HEK293T (cell line): ENCODE measurements at places on chromosomes 12 and 14.

DNA sequence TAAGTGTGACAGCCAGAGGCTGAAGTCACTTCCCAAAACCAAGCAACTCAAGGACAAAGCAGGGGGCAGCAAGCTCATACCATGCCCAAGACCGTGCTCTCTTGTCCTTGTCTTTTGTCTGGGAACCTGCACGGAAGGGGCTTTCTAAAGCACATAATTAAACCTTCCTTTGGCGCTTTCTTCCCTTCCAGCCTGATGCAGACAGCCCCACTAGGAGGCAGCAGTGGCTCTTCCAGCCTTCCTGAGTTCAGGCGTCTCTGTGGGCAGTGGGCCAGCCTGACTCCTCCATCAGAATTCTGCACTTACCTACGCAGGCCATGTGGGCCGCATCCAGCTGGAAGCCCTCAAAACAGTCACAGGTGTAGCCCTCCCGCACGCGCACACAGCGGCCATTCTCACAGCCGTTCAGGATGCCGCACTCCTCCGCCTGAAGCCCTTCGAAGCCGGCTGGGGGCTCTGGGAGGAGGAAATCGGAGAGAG, 7.6 kb downstream of the ISCA2 start:
- DNase-seq, result peak; percentile 71

GRCh38 chr14:25252793-25253192, 202.8 kb upstream of the STXBP6 start:
- no peak for DNase-seq

GRCh38 chr12:3317841-3318501, 173.0 kb upstream of the PRMT8 start:
- no peak for DNase-seq

GRCh38 chr14:35403114-35403602, 1.4 kb downstream of the NFKBIA start:
- no peak for DNase-seq

DNA sequence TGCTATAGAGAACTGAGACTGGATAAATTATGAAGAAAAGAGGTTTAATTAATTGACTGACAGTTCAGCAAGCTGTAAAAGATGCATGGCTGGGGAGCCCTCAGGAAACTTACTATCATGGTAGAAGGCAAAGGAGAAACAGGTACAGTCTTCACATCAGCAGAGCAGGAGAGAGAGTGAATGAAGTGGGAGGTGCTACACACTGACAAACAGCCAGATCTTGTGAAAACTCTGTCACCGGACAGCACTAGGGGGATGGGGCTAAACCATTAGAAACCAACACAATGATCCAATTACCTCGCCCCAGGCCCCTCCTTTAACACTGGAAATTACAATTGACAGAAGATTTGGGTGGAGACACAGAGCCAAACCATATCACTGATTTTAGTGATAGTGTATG, 682.4 kb downstream of the SLC16A7 start:
- no peak for DNase-seq

DNA sequence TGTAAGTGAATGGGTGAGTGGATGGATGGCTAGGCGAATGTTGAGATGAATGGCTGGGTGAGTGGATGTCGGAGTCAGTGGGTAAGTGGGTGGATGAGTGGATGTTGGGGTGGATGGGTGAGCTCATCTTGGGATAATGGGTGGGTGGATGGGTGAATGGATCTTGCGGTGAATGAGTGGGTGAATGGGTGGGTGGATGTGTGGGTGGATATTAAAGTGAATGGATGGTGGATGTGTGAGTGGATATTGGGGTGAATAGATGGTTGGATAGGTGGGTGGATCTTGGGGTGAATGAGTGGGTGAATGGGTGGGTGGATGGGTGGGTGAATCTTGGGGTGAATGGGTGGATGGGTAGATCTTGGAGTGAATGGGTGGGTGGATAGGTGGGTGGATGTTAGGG, 51.9 kb downstream of the CMKLR1 start:
- no peak for DNase-seq

DNA sequence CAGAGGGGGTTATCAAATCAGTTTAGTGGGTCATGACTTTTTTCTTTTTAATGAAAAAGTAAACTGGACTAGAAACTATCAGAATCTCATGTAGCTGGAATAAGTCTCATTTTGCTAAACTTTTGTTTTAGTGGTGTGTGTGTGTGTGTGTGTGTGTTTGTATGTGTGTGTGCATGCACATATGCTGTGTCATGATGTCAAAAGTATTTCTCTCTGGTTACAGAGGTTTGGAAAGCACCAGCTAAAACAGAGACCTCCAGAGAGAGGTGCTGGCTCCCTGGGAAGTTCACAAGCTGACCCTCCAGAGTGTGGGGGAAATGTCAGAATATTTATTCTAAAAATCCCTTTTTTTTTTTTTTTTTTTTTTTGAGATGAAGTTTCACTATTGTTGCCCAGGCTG, 114.7 kb downstream of the LGMN start:
- no peak for DNase-seq

- DNase-seq, result no peak
These were observed 1.8 kb downstream of the LRP6 start for GRCh38 chr12:12265035-12265434.

- DNase-seq, result no peak
These were observed 77.1 kb downstream of the MGST1 start for GRCh38 chr12:16424531-16424930.

- DNase-seq, result no peak
These were observed 52.0 kb downstream of the NOS1 start for GRCh38 chr12:117309276-117309925.

DNA sequence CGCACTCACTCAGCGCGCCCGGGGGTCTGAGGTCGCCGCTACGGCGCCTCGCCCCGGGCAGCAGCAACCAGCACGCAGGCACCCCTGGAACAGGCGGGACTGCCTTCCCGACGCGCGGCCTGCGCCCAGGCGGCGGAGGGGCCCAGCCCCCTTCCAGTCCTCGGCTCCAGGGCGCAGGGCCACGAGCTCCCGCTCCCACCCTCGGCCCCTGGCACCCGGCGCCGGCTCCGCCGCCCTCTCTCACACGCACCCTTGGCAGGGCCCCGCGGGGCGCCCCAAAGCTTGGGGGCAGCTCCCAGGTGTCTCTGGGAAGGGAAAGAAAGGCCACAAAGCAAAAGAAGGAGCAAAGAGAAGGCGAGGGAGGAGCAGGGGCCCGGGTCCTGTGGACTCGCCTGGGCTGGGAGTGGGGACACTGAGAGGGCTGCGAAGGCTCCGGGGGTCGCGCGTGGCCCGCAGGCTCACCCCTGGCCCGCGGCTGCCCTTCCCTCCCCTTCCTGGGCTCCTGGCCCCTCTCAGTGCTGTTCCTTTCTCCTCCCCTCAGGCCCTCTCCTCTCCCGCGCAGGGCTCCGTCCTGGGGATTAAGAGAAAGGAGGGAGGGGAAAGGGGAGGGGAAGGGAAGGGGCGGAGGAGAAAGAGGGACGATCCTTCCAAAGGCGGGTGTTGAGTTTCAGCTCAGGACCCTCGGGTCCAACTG, 907 bp upstream of the EFS start:
- no peak for DNase-seq

GRCh38 chr14:78153064-78153341, 17.2 kb upstream of the NRXN3 start:
- no peak for DNase-seq

- no peak for DNase-seq
These were observed 447.5 kb downstream of the ADAMTS20 start for GRCh38 chr12:43104494-43104893.

DNA sequence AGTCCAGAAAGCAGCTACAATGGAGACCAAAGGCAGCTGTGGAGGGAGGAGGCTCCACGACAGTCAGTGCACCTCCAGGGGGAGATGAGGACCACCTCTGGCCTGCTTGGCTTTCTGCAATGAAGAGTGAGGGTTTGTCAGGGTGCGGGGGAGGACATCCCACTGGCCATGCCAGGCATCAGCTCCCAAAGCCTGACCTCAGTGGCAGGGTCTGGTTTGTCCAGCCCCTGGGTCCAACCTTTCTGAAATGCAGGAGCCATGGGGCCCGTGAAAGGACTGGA, 35.2 kb downstream of the SLC6A12 start:
- no peak for DNase-seq

GRCh38 chr14:84826294-84826693, 703.6 kb upstream of the FLRT2 start:
- DNase-seq, result no peak

GRCh38 chr14:53295372-53295771, 142.2 kb upstream of the DDHD1 start:
- DNase-seq, result no peak

DNA sequence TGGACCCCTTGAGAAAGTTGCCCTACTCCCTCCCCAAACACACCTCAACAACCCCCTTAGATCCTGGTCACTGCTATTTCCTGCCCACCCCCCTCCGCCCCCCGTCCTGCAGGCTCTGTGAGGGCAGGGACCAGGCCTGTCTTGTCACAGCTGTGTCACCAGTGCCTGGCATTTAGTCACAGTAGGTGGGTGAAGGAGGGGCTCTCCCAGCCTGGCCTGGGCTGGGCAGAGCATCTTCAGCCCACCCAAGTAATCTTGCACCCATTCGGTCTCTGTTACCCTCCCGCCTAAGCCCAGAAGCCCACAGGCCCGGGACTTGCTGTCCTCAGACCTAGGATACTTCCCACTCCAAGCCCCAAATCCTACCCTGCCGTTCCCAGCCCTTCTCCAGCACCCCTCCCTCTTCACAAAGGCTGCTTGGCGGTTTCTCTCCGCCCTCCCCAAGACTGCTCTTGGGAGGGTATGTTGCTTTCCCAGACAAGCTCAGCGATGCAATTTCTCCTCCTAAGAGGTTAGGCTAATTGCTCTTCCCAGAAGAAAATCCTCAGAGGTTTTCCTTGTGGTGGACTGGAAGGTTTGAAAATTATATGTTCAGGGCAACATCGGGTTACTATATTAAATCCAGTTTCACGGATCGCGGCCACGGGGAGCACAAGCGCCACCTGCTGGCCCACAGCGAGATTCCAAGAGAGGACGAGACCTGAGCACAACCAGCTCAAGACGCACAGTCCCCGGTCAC, 50.8 kb upstream of the ZFP36L1 start:
- DNase-seq, result peak; percentile 85

- DNase-seq, result no peak
These were observed 16.9 kb downstream of the ASPG start for GRCh38 chr14:104102282-104102914.

DNA sequence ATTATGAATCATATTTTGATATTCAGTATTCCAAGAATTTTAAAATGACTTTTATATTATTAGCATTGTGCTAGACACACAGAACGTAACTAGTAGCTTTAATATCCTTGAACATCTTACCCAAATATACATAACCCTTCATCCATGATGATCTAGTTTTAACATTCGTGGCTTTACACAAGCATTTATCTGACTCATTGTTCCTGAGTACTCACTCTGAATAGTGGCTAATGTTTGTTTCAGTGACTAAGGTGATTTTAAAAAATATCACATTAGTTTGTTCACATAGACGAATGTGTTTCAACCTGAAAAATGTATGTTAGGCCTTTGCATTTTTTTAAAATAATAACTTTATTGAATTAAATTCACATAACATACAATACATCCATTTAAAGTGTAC, 80.0 kb upstream of the PTPRQ start:
- no peak for DNase-seq

DNA sequence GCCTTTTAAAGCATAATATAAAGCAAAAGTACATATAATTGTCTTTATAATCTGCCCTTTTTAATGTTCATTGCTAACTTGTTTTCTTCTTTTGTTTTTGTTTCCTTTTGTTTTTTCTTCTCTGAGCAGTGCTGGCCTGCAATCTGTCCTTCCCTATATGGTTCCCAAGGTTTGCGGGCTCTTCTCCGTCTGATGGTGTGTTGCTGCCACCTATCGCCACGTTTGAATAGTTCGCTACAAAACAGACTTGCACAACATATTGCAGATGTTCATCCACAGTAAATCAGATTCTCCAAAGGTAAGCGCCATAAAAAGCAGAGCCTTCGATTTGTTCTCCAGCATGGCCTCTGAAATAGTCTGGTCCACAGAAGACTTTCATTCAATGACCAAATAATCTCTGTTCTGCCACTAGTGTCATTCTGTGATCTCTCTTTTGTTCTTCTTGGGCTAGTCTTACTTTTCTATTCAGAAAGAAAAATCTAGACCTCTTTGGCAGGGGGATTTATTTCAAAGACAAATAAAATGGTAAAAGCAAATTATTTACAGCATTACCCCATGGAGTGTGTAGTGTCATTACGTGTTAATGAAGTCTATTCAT, 33.5 kb downstream of the C12orf50 start:
- peak; percentile 63 for DNase-seq

DNA sequence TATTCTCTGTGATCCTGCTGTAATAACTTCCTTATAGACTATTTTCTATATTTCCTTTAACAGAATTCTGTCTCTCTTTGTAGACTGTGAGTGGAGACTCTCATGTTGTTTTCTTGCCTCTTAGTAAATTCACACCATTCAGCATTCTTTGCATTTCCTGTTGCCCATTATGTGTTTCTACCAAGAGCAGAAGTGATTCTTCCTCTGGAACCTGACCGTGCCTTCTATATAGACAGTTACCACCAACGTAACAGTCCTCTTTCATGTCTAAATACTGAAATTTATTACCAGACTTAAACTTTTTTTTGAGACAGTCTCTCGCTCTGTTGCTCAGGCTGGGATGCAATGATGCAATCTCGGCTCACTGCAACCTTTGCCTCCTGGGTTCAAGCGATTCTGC, 31.1 kb downstream of the METAP2 start:
- DNase-seq, result no peak

DNA sequence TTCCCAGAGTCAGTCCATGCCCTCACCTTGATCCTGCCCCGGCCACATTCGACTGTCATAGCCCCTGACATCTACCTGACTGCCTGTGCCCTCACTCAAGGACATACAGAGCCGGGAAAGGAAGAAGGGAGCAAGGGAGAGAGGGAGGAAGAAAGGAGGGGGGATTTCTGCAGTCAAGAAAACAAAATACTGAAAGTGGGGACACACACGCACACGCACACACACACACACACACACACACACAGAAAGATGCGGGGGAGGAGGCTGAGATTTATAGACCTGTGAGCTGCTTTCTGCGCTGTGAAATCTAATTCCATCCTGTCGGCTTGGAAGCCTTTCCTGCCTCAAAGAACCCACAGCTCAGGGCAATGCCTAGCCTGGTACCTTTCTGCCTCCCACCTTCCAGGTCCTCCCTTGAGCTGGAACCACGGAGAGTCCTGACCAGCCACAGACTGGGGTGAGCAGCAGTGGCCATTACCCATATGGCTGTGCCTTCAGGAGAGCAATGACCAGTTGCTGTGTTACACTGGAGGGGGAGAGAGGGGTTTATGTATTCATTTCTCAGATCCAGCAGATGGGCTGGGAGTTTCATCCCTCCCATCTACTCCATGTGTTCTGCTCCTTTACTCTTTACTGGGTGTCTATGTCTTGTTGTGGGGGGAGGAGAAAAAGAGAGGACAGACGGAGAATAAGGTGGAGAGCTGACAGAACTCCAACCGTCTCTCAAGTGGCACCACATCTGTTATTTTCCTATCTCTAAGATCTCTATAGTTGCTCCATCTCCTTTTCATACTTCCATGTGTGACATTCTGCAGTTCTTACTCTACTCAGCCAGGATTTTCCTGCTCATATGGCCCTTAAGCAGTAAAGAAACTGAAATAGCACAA, 12.9 kb downstream of the C14orf93 start:
- no peak for DNase-seq

GRCh38 chr14:72722201-72722785, 171.6 kb downstream of the DPF3 start:
- DNase-seq, result no peak
